ENCODE measurements at places on chromosomes 6 and 20.

GRCh38 chr6:72955666-72956065 is 269.6 kb downstream of the KHDC1L start:
- no peak for DNase-seq

- DNase-seq: no peak
Observed at GRCh38 chr6:48765352-48765961, 654.5 kb upstream of the PTCHD4 start.

DNA sequence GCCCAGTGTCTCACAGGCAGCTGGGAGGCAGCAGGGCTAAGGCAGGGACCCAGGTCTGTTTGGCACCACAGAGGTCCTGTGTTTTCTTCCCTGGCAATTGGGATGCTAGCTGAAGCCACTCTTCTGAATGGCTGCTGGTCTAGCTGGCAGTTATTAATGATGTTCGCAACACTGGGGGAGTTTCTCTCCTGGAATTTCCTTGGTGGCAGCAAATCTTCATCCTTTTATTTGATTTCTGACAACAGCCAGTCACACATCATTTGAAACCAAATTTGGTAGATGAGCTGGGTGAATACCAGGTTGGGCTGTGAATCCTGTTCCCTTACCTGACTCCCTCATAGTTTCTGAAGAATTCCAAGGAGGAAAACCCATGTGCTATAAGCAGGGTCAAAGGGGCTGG is 40.8 kb upstream of the SLC4A11 start:
- no peak for DNase-seq

GRCh38 chr20:59515013-59515905 is 89.1 kb upstream of the PHACTR3 start:
- DNase-seq: no peak

- no peak for DNase-seq
Observed at GRCh38 chr6:113642714-113643406, 214.3 kb upstream of the MARCKS start.

DNA sequence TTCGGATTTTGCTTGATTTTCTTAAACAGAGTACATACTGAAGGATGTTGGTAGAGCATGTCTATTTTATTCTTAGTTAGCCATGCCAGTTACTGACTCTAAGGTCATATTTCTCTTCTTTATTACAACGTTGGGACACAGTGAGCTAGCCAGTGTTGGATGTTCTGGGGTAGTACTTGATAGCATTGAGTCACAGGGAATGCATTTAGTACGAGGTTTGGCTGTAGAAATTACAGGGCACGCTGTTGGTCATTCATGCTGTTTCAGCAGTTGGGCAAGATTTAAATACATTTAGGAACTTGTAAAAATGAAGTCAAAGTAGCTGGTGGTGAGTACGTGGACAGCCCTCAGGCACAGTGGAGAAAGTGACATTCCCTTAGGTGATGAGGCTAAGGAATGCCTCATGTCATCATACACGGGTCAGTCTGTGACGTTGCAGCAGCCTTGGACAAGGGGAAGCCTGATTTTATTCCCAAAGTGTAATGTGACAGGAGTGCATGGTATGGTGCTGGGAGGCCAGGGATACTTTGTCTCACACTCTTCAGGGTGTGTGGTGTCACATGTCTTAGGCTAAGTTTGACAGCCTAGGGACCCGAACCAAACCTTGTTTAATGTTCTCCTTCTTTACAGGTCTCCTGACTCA is 57.7 kb upstream of the SLC22A1 start:
- DNase-seq: no peak

GRCh38 chr6:141024526-141024925 is 1108.2 kb upstream of the GJE1 start:
- no peak for DNase-seq

GRCh38 chr6:124658053-124658452 is 304.2 kb upstream of the RNF217 start:
- no peak for DNase-seq

GRCh38 chr6:136250686-136251008 is 536 bp upstream of the MTFR2 start:
- no peak for DNase-seq

DNA sequence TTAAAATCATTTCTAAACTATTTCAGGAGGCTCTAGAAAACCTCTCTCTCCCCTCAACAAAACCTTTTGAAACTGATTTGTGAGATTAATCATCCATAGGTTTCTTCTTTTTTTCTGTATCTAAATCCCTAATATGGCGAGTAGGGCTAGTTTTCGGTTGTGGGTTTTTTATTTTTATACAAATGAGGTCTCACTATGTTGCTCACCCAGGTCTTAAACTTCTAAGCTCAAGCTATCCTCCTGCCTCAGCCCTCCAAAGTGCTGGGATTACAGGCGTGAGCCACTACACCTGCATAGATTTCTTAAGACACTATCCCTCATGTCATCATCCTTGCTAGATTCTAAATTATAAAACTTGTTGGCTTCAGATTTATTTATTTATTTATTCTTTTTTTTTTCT is 43.9 kb downstream of the ORC3 start:
- DNase-seq: no peak

DNA sequence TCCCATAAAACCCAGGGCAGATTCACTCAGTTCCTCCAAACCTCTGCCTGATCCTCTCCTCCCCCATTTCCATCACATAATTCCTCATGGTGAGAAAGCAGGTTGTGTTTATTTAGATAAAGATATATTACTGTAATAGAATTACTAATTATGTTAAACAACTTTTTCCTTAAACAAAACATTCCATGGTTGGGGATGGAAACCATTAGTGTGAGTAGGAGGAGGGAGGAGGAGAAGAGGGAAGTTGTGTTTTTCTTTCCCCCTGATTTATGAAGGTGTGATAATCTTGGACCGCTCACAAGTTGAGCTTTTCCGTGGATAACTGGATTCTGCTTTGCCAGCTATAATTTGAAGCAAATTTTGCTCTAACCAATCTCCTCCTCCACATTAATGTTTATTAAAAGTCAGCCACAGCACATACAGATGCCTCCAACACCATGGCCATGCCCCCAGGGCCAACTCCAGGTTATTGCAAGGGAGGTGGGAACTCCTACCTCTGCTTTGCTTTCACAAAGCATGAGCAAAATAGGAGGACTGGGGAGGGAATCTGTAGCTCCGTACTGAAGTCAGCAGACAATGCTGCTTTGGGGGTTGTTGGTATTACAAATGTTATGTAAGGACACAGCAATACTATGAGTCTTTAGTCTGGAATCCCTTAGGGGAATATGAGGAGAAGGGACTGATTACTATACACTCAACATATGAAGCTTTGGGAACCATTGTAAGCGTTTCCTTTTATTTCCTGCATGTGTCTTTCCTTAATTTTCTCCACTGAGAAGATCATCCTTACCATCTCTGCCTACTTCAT is 542.0 kb downstream of the DHX35 start:
- no peak for DNase-seq

- no peak for DNase-seq
Observed at GRCh38 chr20:20734475-20734948, 22.1 kb upstream of the RALGAPA2 start.

DNA sequence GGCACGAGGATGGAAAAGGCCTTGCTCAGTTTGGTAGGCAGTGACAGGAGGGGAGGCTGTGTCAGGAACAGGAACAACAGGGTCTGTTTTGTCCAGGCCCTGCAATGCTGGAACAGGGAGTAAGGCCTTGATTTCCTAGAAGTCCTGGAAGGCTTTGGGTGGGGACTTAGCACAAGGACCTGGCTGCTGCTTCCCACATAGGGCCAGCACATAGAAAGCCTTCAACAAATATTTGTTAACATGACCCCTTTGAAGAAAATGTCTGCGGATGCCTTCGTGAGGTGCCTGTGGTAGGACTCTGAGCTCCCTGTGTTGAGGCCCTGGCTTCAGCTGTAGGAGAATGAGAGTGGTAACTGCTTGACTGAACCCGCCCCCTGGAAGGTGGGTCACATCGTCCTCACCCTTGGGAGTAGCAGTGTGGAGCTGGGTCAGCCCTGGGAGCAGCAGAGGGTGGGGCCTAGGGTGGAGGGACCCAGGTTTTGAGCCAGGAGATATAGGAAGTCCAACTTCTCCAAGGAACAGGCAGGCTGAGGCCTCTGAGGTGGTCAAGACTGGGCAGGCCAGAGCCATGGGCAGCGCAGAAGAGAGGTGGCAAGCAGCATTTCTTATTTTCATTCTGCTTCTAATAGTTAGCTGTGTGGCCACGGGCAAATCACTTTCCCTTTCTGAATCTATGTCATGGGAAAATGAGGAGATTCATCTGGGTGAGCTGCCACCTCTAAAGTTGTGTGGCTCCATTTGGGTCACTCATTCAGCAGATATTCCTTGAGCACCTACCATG is 50.0 kb downstream of the CNBD2 start:
- DNase-seq: peak; percentile 16

- peak; percentile 47 for DNase-seq
Observed at GRCh38 chr6:35090734-35091133, 50.4 kb downstream of the TCP11 start.

- DNase-seq: no peak
Observed at GRCh38 chr6:12844284-12845223, 128.0 kb downstream of the PHACTR1 start.

- DNase-seq: no peak
Observed at GRCh38 chr6:56156643-56157042, 90.7 kb downstream of the COL21A1 start.

GRCh38 chr6:163386329-163386908 is 28.1 kb upstream of the QKI start:
- no peak for DNase-seq

DNA sequence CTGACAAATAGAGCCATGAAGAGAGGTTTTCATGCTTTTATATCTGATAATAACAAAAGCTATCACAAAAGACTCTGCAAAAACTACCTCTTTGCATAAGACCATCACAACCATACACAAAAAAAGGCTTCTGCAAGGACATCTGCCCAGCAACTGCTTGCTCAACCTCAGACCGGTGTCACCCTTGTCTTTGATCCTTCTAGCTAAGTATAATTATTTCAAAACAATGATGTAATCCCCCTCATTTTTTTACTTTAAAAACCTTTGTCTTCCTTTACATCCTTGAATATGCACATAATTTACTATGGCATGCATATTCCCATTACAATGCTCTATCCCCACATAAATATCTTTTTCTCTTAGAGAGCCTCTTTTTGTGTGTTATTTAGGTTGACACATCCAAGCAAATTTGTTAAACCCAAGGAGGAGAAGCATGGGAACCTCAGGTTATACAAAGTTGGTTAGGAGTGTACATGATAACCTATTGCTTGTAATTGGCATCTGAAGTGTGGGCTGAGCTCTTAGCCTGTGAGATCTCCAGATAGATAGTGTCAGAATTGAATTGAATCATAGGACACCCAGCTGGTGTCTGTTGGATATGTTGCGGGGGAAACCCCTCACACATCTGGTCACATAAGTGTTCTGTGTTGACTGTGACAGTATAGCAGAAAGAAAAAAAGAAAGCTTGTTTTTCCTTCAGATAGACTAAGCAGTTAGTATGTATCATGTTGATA is 20.7 kb upstream of the CGA start:
- no peak for DNase-seq

GRCh38 chr6:15267221-15267620 is 21.4 kb downstream of the JARID2 start:
- no peak for DNase-seq

GRCh38 chr6:108578595-108579327 is 18.0 kb downstream of the FOXO3 start:
- DNase-seq: no peak

- no peak for DNase-seq
Observed at GRCh38 chr20:20367575-20368417, at the start of gene INSM1. INSM1 (plus strand) TSS chr20:20368104; CDS start chr20:20368268, 164 bp downstream.

Data from spleen (tissue), 13 donors.